ENCODE measurements at places on chromosomes 7 and 10.

DNA sequence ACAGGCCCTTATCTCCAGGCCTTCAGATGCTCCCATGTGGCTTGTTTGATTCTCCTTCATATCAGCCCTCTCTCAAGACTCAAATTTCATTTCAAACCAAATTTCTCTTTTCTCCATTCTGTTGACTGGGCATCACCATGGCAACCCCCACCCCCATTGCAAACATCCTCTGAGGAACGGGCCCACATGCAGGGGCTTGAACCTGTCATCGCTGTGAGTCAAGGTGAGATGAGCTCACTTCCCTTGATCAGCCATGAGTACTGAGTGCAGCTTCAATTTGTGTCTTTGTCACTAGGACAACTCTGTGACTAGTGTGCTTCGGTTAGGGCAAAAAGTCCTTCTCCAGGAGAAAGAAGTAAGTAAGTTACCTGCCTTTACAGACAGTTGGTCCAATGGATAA, 41.9 kb downstream of the CALML3 start:
- no peak overlapping the region for H3K27ac ChIP-seq
- no peaks in the 10 kb centered on the region for H3K4me1 ChIP-seq
- DNase-seq, result no peak
- no peak overlapping the region for H3K4me3 ChIP-seq
- H3K36me3 ChIP-seq, result no peaks in the 10 kb centered on the region

DNA sequence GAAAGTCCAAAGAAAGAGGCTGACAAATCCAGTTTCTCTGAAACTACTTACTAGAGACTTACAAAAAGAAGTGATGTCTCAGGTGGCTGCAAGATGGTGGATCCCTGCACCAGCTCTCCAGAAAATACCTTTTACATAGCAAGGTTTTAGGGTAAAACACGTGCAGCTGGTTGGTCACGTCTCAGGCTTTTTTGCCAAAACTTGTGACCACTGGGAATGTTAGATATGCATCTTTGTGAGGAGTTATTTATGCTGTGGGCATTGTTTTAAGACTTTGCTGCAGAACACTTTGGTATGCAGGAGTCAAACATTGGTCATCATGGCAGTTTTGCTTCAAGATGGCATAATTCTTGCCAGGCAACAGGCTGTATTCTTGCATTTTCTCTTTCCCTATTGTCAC, 1352.8 kb downstream of the REEP3 start:
- H3K4me1 ChIP-seq, result no peaks in the 10 kb centered on the region
- H3K27me3 ChIP-seq, result no peaks in the 10 kb centered on the region
- H3K36me3 ChIP-seq, result no peaks in the 10 kb centered on the region

- H3K4me3 ChIP-seq, result no peak overlapping the region
- DNase-seq, result no peak
- H3K4me1 ChIP-seq, result no peaks in the 10 kb centered on the region
- H3K27ac ChIP-seq, result no peak overlapping the region
- peaks cover 35% of the 10 kb centered on the region for H3K36me3 ChIP-seq
These were observed 51.0 kb downstream of the ORC5 start for GRCh38 chr7:104156842-104157277.

- H3K36me3 ChIP-seq, result no peaks in the 10 kb centered on the region
- H3K27me3 ChIP-seq, result peaks cover 10% of the 10 kb centered on the region
- no peak for DNase-seq
- H3K4me1 ChIP-seq, result peaks cover 4% of the 10 kb centered on the region
- H3K27ac ChIP-seq, result no peak overlapping the region
- H3K4me3 ChIP-seq, result no peak overlapping the region
These were observed 1.5 kb upstream of the JAKMIP3 start for GRCh38 chr10:132064082-132064755.

- H3K4me3 ChIP-seq, result no peak overlapping the region
- DNase-seq, result no peak
- no peak overlapping the region for H3K27ac ChIP-seq
- no peaks in the 10 kb centered on the region for H3K36me3 ChIP-seq
- no peaks in the 10 kb centered on the region for H3K4me1 ChIP-seq
- H3K27me3 ChIP-seq, result peaks cover 23% of the 10 kb centered on the region
These were observed 207.9 kb upstream of the MYO3A start for GRCh38 chr10:25725917-25726716.

GRCh38 chr7:46003896-46004875, 83.1 kb upstream of the IGFBP3 start:
- no peak overlapping the region for H3K27ac ChIP-seq
- H3K27me3 ChIP-seq, result no peaks in the 10 kb centered on the region
- DNase-seq, result no peak
- H3K4me3 ChIP-seq, result no peak overlapping the region
